WERI-Rb-1 (cell line): ENCODE measurements at places on chromosomes 3 and 15.

GRCh38 chr3:157574531-157574930 is 71.3 kb upstream of the VEPH1 start:
- DNase-seq = no peak

DNA sequence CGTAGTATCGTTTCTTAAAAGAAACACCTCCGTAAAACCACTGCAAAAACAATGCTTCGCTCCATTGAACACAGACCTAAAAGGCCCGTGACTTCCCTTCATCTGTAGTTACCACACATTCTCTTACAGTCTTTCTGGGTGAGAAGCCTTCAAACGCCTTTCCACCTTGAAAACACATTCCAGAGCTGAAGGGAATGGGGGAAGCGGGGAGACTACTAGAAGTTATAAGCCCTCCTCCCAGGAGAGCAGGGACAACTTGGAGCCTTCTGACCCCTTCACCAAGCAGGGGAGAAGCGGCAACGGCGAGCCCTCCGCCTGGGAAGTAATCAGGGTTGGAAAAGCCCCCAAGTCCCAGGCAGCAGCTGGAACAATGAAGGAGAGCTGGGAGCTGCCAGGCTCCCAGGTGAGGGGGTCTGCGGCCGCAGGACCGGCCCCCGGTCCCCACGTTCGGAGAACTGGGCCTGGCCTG is 461 bp downstream of the SECISBP2L start:
- no peak for DNase-seq

DNA sequence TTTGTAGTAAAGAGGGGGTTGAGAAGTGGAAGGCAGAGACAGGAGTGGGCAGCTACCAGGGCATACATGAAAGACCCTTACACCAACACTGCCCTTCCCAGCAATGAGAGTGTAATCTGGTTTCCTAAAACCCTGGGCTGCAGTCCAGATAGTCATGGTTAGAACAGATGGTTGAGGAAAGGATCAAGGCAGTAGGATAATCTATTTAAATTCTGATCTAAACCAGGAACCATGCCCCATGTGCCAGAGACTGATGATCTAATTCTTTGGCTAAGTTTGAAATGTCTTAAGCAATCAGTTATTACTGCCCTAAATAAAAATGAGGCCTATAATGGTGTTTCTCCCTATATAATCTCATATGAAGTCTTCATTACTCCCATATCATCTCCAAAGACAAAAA is 59.6 kb downstream of the PRTG start:
- DNase-seq = peak; percentile 26

- DNase-seq = no peak
Observed at GRCh38 chr3:20235796-20236195, 49.8 kb upstream of the SGO1 start.

- DNase-seq = no peak
Observed at GRCh38 chr3:53712817-53713388, 133.3 kb downstream of the CHDH start.

DNA sequence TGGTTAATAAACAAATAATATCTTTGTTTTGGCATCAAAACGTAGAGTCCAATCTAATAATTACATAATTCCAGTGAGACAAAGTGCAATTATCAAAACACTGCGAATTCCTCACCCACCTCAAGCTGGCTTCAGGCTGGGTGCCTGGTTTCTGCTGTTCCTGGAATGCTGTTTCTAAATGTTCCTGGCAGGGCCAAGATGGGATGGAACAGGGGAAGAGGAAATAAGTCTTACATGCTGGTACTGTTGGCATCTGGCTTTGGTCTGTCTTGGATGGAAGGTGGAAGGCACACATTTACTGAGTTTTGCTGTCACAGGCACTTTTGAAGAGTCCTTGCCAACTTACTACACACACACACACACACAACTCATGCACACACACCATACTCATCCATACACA is 101.9 kb upstream of the SLCO3A1 start:
- no peak for DNase-seq

GRCh38 chr15:86061581-86061980 is 18.1 kb upstream of the AGBL1 start:
- DNase-seq = peak; percentile 76

- no peak for DNase-seq
Observed at GRCh38 chr3:15512166-15512565, 9.3 kb downstream of the COLQ start.
